ENCODE measurements at places on chromosomes 13 and 19.

DNA sequence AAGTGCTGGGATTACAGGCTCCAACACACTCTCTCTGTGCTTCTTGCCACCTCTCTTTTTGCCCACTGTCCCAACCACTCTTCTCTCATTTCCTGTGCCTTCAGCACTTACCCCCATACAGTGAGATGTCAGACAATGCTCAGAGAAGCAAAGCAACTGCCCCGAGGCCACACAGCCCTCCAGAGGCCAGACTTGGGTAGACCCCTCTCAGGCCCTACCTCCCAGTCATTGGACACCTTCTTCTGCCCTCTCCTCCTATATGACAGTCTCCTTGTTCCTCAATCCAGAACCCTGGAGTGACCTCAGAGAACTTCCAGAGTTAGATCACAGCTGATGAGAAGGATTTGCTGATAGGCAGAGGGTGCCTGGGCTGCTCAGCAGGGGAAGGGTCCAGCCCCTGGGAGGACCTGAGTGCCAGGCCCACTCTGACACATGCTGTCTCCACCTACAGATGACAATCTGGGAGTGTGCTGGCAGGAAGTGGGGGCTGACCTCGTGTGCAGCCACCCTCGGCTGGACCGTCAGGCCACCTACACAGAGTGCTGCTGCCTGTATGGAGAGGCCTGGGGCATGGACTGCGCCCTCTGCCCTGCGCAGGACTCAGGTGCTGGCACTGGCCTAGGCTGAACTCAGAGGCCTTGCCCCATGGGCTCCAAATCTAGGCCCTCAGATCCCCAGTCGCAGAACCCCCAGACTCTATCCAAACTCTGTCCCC is 24.4 kb downstream of the LTBP4 start:
- no peak for DNase-seq

GRCh38 chr19:50488389-50489194 is 11.9 kb upstream of the GARIN5A start:
- no peak for DNase-seq

GRCh38 chr19:14019100-14019499 is 8.8 kb upstream of the RLN3 start:
- DNase-seq: no peak

GRCh38 chr19:4399812-4400134 is 574 bp downstream of the SH3GL1 start:
- no peak for DNase-seq

GRCh38 chr13:40129467-40129866 is 474.0 kb downstream of the COG6 start:
- DNase-seq: no peak

DNA sequence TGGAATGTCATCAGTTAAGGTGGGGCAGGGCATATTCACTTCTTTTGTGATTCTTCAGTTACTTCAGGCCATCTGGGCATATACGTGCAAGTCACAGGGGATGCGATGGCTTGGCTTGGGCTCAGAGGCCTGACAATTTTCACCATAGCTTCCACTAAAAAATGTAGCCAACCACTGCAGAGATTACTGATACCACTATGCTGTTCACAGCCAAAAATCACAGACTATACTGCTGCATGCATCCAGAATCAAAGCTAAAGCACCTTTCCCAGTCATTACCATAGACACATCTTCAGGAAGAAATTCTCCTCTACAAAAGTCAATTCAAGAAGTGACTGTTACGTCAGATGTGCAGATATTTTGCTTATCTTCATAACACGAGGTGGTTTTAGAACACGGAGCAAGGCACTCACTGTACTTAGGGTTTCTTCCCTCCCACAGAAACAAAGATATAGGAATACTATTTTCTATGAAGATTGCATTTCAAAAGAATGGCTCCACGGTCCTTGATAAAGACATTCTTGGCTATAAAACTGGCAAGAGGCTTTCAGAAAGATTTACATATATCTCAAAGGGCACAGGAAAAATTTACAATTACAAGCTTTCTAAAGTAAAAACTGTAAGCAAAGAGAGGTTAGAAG is 1556.6 kb upstream of the PRR20A start:
- DNase-seq: no peak

DNA sequence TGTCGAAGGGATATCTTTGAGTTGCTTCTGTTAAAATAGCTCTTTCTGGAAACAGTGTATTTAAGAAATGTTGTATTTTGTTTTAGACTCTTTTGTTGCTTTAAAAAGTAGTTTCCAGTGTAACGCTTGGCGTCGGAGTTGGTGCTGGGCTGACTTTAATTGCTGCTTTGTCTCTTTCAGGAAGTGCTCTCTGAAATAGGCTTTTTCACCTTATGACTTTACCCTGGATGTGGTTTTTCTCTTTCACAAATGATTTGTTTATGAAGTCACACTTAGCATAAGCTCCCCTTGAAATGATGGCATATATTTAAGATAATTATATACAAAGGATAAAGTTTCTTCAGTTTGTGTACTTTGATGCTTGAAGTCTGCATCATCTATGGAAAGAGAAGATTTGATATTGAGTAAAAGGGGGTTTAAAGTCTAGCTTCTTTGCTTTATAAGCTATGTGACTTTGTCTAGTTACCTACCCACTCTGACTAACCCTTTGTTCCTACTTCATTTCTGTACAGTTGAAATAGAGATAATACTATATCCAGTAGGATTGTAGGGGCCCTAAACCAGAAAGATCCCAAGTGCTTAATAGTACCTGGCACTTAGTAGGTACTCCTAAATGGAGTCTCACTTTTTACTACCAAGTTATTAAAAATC is at the start of gene GPR18:
TSS of gene GPR18 (minus strand) at position 170 of the 651 bp plus-strand sequence. CDS start 2,507 bp downstream, outside the sequence.
- DNase-seq: no peak

- DNase-seq: no peak
Observed at GRCh38 chr13:42497798-42498197, 76.2 kb upstream of the TNFSF11 start.

DNA sequence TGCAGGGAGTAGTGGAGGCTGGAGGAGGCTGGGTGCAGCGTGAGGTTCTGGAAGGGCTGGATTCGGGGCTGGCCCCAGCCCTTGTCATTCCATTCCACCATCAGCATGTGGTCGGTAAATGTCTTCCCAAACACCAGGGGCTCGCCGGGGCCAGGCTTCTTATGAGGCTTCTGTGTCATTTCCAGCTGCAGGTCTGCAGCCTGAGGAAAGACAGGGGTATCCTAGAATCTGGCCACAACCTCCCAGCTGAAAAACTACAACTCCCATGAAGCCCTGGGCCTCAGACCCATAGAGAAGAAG is 4.4 kb downstream of the BCAT2 start:
- DNase-seq: no peak

DNA sequence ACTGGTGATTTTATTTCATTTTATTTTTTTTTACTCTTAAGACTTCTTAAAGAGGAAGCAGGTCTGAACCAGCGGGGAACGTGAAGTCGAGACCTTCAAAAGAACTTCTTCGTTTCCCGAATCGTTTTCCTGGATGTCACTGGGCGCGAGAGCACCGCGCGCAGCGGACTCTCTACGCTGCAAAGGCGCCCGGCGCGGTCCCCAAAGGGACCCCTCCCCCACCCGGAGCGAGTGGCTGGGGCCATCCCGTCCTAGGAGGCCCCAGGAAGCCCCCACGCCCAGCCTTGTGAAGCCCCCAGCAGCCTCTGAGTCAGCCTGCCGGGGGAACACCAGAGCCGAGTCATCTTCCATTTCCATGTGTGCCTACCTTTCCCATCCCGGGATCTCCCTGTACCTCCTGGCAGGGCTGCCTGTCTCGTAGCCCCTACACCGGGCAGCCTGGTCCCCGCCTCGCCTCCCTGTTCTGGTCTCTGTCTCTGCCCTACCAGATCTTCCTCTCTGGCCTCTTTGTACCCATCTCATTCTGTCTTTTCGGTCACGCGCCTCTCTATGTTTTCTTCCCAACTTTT is 608 bp downstream of the CD70 start:
- DNase-seq: no peak

DNA sequence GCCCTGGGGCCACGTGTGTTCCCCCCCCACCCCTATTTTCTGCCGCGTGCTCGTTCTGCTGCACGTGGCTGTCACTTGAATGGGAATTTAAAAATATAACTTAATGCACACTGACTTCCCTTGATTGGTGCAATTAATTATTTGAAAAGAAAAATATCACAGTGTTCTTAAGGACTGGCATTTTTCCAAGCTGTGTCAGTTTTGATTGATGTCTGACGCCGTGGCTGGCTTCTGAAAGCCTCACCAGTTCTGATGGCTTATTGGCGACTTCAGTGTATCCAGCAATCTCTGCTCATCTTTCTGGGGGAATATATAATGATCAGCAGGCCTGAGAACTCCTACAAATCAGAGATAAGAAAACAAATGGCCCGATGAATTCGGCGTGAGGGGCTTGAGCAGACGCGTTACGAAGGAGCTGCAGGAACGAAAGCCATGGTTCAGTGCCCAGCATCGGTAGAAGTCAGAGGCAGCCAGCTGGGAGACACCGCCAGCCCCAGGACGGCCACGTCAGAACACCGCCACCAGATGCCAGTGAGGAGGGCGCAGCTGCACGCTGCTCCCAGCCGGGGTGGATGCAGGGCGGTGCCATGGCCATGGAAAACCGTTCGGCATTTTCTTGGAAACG is 111.2 kb downstream of the KDM4B start:
- no peak for DNase-seq

- no peak for DNase-seq
Observed at GRCh38 chr19:55433292-55433691, 9.8 kb downstream of the SHISA7 start.

DNA sequence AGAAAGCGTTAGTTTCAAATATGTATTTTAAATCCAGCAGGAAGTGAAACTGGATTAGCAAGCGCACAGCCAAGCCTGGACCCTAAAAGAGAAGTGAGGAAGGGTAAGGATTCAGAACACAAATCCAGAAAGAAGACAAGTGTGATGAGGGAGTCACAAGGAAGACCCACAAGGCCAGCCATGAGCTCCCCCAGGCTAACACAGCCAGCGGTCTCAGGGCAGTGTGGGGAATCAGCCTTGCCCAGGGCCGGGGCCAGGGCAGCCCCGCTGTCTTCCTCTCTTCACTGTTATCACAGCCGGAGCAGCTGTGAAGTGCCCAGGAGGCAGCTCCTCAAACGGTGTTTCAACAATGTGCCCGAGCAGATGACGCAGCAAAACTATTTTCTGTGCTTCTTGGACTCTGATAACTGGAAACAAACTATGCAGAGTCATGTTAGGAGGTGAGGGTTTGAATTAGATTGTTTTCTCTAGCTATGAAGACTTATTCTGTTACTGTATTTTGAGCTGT is 12.2 kb upstream of the CDC16 start:
- no peak for DNase-seq

DNA sequence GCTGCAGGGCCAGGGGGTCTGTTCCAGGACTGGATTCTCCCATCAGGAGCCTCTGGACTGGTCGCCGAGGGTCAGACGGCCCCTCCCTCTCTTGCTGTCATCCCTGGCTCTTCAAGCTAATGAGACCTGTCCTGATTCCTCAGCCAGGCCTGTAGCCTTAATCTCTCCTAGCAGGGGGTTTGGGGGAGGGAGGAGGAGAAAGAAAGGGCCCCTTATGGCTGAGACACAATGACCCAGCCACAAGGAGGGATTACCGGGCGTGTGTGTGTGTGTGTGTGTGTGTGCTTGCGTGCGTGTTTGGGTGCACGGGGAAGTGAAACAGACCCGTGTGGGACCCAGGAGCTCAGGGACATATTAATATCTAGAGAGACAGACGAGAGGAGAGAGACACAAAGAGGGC is 1.9 kb upstream of the CRX start:
- DNase-seq: peak; percentile 25

GRCh38 chr13:24742294-24742693 is 21.7 kb upstream of the RNF17 start:
- no peak for DNase-seq

DNA sequence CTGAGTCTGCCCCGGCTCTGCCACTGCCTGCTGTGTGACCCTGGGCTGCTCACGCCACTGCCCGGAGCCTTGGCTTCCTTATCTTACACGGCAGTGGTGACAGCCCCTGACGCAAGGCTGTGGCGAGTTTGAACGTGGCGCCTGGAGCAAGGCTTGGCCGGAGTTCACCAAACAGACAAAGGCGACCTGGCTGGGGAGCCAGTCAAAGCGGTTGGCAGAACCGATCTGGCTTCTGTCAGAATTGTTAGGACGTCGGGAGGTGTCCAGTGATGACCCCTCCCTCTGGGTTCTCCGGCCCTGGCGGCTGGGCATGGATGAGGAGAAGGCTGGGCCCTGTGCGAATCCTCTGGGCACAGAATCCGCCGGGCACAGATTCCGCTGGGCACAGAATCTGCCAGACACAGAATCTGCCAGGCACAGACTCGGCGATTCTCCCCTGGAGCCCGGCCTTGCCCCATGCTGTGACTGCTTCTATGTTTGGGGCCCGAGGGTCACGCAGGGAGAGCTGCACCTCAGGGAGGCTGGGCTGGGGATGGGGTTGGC is 11.7 kb upstream of the TMEM255B start:
- DNase-seq: no peak

- no peak for DNase-seq
Observed at GRCh38 chr19:47839411-47839810, 17.7 kb downstream of the CRX start.

GRCh38 chr13:64274481-64275217 is 2859.0 kb upstream of the PCDH20 start:
- DNase-seq: no peak

- DNase-seq: no peak
Observed at GRCh38 chr13:97030705-97031452, 36.6 kb upstream of the OXGR1 start.

- DNase-seq: no peak
Observed at GRCh38 chr13:63299866-63300394, 1884.3 kb upstream of the PCDH20 start.

GRCh38 chr19:7787141-7787540 is 24.1 kb downstream of the CLEC4M start:
- DNase-seq: no peak

DNA sequence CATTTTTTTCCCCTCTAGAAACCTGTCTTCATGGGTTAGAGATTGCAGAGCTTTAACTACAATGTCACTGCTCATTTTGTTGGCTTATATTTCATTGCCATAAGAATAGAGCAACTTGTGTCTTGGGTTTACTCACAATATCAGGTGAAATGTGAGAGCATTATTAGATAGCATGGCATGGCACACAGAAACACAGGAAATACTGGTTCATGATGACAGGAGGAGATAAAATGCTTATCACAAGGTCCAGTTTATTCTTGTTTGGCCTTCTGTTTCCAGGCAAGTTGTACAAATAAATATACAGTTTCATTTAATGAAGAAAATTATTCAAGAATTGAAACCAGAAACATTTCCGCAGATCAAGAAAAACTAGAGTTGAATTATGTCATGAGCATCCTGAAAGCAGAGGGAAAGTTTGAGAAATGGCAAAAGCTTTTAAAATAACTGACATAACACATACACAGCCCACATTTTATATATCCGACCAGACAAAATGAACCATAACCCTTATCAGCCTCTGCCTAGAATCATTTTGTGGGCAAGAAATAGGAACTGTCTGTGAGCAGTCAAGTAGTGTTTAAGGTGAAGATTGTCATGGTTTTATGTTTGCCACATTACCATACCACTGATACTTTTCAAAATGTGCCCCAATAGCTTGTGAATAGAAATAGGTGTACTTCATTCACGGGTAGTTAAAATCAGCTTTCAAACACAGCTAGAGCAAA is 297.9 kb upstream of the ARGLU1 start:
- DNase-seq: no peak

GRCh38 chr13:43227721-43228120 is 204.3 kb downstream of the DNAJC15 start:
- DNase-seq: no peak

GRCh38 chr13:35978607-35979316 is 152.4 kb downstream of the DCLK1 start:
- DNase-seq: no peak

Data from iPS DF 6.9 (cell line).